ENCODE measurements at places on chromosomes 13 and 19.

- no peak for DNase-seq
Measured at GRCh38 chr13:34107806-34108205, 289.9 kb downstream of the RFC3 start.

- no peak for DNase-seq
Measured at GRCh38 chr13:44116562-44117332, 237.0 kb downstream of the LACC1 start.

DNA sequence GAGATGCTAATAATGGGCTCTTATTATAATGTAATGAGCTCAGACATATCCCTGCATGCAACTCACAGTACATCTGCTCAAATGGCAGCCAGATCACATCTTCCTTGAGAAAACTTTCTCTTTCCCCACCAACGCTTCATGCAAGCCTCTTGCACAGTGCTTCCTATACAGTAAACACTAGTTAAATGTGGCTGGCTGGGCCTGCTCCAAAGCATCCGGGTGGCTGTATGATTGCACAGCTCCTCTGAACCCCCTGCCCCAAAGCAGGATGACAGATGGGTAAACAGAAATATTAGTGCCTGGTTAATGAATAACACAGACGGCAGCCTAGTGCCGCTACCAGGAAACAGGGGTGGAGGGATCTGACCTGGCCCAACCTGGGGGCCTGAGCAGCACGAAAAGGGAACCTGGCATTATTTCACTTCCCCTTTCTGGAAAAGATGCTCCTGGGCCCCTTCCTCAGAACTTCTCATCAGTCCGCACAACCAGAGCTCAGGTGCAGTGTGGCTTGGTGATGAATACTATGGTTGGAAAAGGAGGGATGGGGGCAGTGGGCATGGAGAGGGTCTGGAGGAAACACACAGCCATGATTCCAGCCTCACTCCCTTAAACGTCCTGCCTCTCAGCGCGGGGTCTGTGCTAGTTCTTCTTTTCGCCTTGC, 10.8 kb downstream of the FFAR2 start:
- no peak for DNase-seq

GRCh38 chr19:46926170-46927071, 65.6 kb downstream of the ARHGAP35 start:
- no peak for DNase-seq

- DNase-seq, result no peak
Measured at GRCh38 chr13:102872131-102872530, 26.3 kb downstream of the ERCC5 start.

DNA sequence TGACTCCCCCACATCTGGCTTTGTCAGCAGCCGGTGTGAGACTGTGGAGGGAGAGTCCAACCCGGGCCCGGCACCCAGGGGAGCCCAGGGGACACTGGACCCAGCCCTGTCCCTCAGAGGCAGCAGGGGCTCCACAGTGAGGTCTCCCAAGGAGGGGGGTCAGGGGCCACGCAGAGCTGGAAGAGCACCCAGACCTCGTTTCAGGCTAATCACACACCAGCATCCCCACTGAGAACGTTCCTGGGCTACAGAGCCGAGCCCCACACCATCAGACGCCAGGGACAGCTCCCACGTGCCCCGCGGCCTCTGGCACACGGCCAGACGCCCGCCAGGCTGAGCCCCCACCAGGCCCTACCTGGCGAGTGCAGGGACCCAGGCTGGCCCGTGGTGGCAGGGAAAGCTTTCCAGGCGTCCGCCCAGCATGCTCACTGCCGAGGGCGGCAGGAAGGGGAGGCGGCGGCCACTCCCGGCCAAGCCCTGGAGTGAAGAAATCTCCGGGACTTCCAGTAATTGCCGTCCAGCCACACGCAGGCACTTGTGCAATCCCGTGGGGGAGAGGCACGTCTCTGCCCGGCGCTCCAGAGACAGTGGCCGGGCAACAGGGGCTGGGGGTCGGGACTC, 19.2 kb downstream of the SBNO2 start:
- DNase-seq, result peak; percentile 94

- no peak for DNase-seq
Measured at GRCh38 chr13:98309569-98310335, 132.7 kb upstream of the RNF113B start.

GRCh38 chr19:28487999-28488398, 725.0 kb downstream of the UQCRFS1 start:
- no peak for DNase-seq

- DNase-seq, result no peak
Measured at GRCh38 chr13:75445717-75446499, 36.1 kb downstream of the TBC1D4 start.

- DNase-seq, result no peak
Measured at GRCh38 chr19:5111051-5111450, 142.1 kb downstream of the KDM4B start.

DNA sequence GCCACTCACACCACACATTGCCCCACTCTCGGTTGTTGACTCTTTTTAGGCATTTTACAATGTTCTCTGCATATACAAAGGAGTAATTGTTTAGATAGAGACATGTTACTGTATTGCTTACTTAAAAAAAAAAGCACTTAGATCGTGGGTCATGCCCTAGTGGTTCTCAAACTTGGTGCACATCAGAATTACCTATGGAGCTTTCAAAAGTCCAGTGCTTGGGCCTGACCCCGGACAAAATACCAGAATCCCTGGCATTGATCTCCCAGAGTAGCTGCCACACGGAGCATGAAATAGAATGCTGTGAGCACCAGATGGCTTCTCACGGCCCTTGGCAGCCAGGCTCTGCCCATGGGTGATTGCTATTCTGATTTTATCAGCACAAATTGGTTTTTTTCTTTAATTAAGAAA, 20.0 kb downstream of the ACP7 start:
- no peak for DNase-seq

GRCh38 chr13:65553096-65553727, 1676.9 kb downstream of the PCDH9 start:
- no peak for DNase-seq

GRCh38 chr13:93925990-93926389, 553.5 kb downstream of the DCT start:
- no peak for DNase-seq

DNA sequence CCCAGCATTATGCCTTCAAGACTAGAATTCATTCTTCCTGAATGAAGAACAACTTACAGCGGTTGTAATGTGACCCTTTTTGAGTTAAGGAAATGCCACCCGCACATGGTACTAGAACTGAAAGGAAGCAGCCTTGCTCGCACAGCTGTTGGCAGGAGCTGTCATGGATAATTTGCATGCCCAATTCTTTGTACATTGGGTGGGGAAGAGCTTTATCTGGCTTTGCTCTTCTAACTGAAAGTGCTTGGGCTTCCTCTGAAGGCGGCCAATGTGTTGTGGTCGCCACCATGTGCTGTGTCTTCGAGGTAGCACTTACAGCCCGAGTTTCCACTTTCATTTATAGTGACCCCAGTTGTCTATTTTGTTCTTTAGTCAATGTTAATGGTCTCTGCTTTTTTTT, 3.4 kb downstream of the CCNE1 start:
- no peak for DNase-seq

DNA sequence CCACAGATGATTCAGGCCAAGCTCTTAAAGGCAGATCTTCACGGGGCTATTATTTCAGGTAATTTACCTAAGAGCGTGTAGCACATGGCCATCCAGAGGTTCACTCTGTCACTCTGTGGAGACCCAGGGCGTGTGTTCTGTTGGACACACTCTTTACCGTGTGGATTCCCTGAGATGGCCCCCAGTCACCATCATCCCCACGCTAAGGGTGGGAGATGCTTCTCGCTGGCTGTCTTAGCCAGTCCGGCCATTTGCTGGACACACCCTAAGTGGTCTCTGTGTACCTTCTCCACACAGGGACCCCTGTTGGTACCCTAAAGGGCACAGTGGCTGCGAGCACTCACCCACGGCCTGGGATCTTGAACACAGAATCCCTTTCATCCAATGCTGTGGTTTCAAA, 6.0 kb downstream of the POP4 start:
- no peak for DNase-seq

DNA sequence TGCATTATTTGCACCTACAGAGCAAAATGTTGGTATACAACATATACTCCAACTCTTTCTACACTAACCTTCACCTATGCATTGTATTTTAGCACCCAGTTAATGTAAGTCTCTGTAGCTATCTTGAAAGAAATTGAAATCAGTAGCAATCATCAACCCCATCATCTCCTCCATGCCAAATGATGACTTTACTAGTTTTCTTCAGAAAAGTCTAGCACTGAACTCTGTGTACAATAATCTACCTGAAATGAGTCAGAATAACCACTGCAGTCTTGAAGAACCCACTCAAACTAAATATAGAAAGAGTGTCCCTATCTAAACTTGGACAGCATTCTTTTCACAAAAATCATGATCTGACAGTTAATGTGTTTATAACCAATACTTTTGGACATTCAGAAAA, 9.8 kb downstream of the IRS2 start:
- no peak for DNase-seq

- DNase-seq, result no peak
Measured at GRCh38 chr13:40923867-40924266, 95.2 kb downstream of the ELF1 start.

GRCh38 chr13:90428522-90429210, 918.8 kb upstream of the MIR17HG start:
- no peak for DNase-seq

- DNase-seq, result no peak
Measured at GRCh38 chr13:52749419-52749818, 9.8 kb upstream of the CNMD start.

GRCh38 chr19:14943601-14944000, 2.3 kb downstream of the OR7C2 start:
- no peak for DNase-seq

GRCh38 chr19:17687857-17688784, at the start of gene UNC13A:
TSS of gene UNC13A (minus strand) at chr19:17688354. CDS start at chr19:17688199, 155 bp downstream.
- peak; percentile 64 for DNase-seq

DNA sequence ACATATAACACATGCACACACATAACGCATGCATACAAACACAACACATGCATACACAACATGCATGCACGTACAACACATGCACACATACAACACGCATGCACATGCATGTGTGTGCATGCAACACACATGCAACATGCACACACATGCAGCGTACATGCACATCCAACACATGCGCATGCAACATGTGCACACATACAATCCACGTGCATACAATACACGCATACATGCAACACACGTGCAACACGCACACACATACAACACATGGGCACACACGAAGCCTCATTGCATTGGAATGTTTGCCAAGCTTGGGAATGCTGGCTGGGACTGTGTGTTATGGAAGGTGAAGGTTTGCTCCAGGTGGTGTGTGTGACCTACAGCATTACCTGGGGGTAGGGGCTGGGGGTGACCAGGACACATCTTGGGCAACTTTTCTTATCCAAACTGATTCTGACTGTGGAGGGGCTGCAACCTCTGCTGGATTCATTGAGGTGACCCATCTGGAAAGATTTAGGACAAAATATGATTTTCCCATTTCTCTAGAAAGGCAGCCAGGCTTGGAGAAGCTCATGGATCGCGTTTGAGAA, 58.9 kb downstream of the SPACA7 start:
- DNase-seq, result no peak

- DNase-seq, result peak; percentile 4
Measured at GRCh38 chr13:38045278-38046048, 175.9 kb upstream of the TRPC4 start.

DNA sequence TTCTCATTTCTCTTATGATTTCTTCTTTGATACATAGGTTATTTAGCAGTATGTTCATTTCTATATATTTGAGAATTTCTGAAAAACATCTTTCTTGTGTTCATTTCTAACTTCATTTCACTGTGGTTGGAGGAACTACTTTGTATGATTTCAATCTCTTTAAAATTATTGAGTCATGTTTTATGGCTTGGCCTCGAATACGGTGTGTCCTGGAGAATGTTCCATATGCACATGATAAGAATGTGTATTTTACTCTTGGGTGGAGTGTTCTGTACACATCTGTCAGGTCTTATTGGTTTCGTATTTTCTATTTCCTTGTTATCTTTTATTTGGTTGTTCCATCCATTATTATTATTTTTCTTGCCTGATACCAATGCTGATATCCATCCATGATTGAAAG, 22.9 kb downstream of the DNM2 start:
- DNase-seq, result no peak

- no peak for DNase-seq
Measured at GRCh38 chr19:5948752-5949564, 29.0 kb downstream of the RANBP3 start.

DNA sequence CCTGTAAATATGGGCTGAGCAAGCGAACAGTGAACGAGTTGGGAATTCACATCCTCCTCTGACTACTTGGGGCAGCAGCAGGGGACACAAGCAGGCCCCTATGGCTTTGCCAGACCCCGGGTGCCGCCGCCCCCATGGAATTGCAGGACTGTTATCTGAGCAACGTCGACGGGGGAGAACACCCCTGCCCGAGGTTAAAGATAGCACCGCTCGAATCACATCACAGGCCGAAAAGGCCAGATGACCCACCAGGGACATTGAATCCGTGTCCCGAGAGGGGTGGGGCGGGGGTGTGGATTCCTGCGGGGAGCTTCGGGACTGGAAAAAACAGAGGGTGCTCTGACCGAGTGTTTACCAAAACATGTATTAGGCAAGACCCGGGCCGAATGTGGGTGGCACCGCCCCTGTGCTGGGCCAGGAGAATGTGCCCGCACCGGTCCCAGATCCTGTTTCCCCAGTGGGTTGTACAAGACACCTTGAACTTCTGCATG, 9.1 kb downstream of the FEM1A start:
- no peak for DNase-seq

GRCh38 chr19:15551293-15552004, 43.1 kb downstream of the CYP4F22 start:
- peak; percentile 17 for DNase-seq

DNA sequence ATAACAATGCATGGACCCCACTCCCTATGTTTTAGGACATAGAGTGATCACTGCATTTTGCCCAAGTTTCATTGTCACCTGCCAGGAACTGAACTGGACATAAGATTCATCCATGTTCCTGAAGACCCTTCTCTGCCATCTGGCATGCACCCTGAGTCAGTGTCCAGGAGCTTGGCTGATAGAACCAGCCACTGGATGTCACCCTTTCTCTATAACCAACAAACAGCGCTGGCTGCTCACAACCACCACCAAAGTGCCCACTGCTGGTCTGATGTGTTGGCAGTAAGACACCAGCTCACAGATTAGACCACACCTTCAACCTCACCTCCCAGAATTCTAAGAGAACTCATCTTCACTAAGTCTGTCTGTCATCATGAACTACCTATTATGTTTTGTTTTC, 333.4 kb downstream of the ITGBL1 start:
- peak; percentile 15 for DNase-seq

DNA sequence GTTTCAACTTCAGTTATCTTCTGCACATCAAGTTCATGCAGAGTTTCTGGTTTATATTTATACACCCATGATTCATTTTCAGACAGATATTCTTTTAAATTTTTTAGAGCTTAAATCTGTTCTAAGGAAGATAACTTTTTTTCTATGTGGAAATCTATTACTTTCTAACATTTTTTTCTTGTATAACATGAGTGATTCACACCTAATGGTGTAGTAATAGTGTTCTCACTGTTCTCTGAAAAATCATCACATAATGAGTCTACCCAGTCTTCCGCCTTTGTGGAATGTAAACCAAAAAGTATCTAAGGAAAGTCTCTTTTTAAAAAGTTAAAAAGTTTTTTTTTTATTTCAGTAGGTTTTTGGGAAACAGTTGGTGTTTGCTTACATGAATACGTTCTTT, 70.8 kb downstream of the FNDC3A start:
- no peak for DNase-seq

DNA sequence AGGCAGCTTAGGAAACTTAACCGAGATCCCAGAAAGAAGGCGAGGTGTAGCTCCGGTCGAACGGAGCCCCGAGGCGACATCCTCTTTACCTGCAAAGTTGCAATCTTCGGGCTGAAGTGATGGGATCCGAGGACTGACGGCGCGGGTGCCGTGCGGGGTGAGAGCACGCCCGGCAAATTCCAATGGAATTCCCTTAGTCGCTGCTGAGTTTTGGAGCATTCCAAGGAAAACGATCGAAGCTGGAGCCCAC, 141 bp downstream of the TRPC4 start:
- DNase-seq, result peak; percentile 36

Measured in AG08395 (cell line).